ENCODE measurements at places on chromosomes 3 and 15.

DNA sequence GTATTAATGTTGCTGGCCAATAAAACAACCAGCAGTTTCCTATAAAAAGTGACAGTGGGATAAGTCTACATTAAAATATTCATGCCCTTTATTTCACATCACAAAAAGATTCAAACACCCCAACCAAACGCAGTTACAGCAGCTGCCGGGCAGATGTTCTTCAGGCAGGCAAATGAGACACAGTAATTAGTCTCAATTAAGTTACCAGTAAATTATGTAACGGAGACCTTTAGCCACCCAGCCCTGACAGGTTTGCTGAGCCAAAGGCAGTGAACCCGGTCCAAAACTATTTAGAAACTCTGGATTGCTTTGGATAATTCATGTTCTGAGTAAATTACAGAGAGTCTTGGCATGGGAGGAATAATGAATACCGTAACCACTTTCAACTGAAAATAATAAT, 289.2 kb upstream of the LYSMD4 start:
- DNase-seq: no peak

- no peak for DNase-seq
Observed at GRCh38 chr3:112693186-112693585, 52.2 kb upstream of the CCDC80 start.

- peak; percentile 22 for DNase-seq
Observed at GRCh38 chr15:51793521-51794305, 35.7 kb upstream of the TMOD3 start.

- no peak for DNase-seq
Observed at GRCh38 chr3:139130390-139131140, 85.9 kb upstream of the PRR23C start.

DNA sequence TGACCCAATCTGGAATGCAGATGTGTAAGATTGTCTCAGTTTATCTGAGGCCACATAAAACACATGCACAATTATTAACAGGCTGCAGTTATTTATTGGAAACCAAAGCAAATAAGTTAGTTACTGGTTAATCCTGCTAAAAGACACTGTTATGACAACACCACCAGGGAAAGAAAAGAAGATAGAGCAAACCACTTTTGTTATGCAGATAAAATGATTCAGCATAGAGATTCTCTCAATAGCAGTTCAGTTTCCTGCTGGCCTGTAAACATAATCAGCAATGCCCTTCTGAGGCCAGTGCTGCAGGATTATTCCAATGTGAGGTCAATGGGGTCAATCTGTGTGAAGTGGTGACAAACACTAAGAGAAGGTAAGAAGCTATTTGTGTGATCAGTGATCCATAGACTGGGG, 244.4 kb downstream of the ZBTB20 start:
- DNase-seq: no peak

DNA sequence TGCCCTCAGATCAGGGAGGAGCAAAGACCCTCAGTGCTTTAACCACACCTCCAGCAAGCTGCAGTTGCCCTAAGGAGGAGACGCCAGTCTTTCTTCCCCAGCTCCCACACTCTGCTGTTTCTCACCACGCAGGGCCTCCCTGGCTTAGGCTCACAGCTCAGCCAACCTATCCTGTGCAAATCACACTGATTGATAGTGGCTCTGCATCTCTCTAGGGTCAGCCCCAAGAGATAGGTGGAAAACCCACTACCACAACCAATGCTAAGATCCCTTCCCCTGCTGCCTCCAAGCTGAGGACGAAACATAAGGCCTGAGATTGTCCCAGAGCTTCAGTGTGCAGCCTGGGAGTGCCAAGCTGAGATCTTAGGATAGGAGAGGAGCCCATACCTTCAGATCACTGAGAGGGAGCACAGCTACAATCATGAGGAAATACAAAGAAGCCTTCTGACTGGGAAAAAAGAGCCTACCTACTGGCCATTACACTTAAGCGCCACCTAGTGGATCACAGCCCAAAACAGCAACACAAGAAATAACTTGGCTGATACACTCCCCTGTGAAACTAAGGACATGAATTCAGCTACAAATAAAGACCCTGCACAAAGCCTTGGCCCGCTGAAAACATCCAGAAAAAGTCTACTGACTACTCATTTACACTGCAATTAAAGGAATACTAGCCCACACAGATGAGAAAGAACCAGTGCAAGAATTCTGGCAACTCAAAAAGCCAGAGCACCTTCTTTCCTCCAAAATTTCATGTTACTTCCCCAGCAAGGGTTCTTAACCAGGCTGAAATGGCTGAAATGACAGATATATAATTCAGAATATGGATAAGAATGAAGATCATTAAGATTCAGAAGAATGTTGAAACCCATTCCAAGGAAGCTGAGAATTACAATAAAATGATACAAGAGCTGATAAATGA, 271.5 kb upstream of the DCBLD2 start:
- DNase-seq: peak; percentile 83

- DNase-seq: no peak
Observed at GRCh38 chr3:100368441-100368840, 32.4 kb downstream of the TOMM70 start.

- DNase-seq: no peak
Observed at GRCh38 chr15:77470235-77470634, 49.5 kb downstream of the HMG20A start.

DNA sequence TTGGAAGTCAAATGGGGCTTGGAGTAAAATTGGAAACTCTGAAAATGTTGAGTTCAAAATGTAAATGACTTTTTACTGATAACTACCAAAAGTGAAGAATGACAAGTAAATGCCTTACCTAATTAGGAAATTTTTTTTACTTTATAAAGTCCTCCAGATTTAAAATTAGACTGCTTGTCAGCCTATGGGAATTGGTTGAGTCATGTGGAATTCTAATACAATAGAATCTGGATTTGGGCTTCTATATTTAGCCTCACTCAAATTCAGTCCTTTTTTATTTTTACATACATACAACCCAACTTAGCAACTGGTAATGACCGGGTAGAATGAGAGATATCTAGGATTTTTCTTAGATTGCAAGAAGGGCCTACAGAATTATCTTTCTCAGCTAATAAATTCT, 158.9 kb upstream of the CADPS start:
- peak; percentile 53 for DNase-seq

- DNase-seq: no peak
Observed at GRCh38 chr15:32679298-32679690, 37.8 kb downstream of the SCG5 start.

Measured in EH (cell line).